ENCODE measurements at places on chromosomes 1 and 21.

DNA sequence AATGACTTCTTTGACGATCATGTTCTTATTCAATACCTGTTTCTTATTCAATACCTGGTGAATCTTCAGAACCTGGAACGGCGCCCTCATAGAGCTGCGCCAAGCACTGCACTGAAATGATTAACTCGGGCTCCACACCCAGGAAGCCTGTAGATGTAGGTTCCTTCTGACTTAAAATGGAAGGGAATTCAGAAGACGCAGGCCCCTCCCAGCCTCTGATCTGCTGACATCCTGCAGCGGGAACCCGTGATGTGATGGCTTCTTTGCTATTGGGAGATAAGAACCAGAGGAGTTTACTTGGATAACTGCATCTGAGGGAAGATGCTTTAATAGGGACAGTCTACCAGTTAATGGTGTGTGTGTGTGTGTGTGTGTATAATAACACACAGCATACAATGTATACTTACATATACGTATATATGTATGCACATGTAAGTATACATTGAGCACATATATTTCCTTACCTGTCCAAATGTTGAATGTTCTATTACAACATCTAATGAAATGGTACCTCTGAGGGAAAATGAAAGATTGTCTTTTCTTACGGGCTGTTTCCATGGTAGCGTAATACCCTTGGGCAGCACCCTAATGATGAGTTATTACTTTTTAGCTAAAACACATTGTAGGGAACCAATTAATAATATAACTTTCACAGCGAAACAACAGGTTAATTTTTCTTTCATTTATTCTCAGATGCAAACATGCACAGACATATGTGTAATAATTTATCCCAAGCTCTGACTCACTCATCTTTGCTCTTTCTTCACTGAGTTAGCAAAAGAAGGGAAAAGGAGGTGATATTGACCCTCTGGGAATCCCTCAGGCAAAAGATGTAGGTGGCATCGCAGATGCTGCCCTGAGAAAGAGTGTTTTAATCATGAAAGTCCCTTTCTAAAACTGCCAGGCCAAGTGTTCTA is 379.8 kb downstream of the SIPA1L2 start:
- no peak for DNase-seq

- no peak for DNase-seq
Observed at GRCh38 chr21:42646836-42647235, 6.6 kb upstream of the PDE9A start.

- DNase-seq: no peak
Observed at GRCh38 chr1:111116496-111116895, 23.4 kb downstream of the DRAM2 start.

GRCh38 chr1:61472876-61473275 is 252.1 kb downstream of the TM2D1 start:
- DNase-seq: no peak

- no peak for DNase-seq
Observed at GRCh38 chr1:24149866-24150233, 6.9 kb upstream of the IL22RA1 start.

DNA sequence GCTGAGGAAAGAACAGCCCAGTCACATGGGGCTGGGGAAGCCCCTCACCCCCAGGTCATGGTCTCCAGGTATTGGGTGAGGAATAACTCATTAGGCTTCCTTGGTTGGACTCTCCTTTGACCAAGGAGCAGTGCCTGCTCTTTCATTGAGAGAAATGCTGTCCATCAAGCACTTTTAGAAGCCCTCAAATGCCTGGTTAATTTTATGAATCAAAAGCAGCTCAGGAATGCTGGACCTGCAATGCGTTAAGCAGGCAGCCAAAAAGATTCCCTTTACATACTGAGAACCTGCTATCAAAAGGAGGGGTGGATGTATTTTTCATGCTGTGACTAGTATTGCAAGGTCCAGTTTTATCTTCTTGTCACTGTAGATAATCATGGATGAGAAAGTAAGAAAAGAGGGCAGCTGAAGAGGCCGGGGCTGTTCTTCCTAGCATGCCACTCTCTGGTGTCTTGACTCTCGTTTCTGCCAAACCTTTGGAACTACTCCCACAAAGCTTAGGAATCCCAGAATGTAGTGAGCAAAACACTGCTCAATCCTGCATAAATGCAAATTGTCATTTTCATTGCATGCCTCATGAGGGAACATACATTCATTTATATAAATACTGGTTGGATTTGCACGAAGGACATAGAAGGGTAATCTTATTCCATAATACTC is 2.1 kb upstream of the CD58 start:
- no peak for DNase-seq

DNA sequence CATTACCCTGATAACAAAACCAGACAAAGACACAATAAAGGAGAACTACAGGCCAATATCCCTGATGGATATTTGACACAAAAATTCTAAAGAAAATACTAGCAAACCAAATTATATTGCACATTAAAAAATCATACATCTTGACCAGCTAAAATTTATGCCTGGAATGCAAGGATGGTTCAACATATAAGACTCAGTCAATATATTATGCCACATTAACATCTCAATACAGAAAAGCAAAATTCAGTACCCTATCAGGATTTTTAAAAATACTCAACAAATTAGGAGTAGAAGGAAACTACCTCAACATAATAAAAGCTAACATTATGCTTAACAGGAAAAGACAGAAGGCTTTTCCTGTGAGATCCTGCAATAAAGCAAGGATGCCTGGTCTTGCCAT is 177.1 kb downstream of the MAGI3 start:
- DNase-seq: no peak

- no peak for DNase-seq
Observed at GRCh38 chr21:45330075-45330781, 42.5 kb upstream of the POFUT2 start.

- DNase-seq: no peak
Observed at GRCh38 chr21:35026617-35027562, 22.2 kb downstream of the RUNX1 start.

DNA sequence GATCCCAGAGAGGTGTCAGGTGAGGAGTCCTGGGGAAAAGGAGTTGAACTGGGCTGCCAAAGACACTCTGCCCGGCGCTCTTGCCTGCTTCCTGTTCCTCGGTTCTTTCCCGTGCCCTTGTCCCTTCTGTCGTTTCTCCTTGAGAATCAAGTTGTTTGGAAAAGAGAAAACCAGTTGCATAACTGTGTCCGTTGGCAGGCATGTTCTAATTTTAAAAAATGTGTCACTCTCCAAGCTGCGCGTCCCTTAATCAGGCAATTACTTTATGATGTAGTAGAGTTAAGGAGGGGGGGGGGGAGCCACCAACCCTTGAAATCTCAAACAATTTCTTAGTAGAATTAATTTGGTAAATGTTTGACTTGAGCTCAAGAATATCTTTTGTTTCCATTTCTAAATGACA is 105.9 kb upstream of the IGSF21 start:
- no peak for DNase-seq

GRCh38 chr1:234517110-234517802 is 38.3 kb upstream of the TARBP1 start:
- no peak for DNase-seq

DNA sequence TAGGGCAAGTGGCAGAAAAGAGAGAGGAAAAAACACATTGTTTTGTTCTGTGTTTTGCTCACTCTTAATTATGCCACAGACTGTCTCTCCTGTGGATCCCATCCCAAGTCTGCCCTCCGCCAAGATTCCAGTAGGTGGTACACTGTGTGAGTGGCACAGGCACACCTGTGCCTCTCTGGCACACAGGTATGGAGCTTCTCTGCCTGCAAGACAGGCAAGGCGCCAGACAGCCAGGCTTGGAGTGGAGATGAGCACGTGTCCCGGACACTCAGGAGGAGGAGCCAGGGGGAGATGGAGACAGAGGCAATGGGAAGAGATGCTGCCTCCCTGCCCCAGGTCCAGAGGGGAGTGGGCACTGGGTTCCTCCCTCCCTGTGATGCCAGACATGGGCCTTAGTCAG is 6.5 kb upstream of the GRIK3 start:
- no peak for DNase-seq

DNA sequence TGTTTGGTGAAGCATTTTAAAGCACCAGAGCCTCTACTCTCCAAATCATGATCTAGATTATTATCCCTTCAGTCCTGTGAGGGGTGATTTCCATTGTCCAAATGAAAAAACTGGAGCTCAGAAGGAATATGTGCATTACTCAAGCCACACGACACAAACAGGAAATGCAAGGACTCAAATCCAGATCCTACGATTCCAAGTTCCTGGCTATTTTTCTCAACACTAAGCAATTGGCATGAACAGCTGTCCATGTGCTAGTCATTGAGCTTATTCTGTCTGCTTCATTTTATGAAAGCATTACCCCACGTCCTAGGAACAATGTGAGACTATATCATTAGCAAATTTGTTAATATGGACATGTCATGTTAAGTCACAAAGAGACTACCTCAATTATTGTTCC is 273.1 kb upstream of the LYPLAL1 start:
- DNase-seq: no peak

DNA sequence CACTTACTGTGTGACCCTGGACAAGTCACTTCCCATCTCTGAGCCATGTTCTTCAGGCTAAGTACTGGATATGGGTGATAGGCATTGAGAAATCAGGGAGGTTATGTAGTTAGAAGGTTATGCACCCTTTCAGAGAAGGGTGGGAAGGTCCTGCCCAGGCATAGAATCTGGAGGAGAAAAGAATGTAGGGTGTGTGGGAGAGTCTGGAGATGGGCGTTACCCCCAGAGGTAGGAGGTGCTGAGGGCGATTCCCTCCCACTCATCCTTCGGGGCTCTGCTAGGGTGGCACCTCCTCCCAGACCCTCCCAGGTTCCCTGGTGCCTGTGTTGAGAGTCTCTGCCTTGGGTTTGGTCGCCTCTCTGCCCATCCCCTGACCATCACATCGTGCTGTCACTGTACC is 51.1 kb downstream of the IGSF21 start:
- DNase-seq: no peak

- DNase-seq: no peak
Observed at GRCh38 chr1:50989694-50990093, 19.6 kb downstream of the CDKN2C start.

- DNase-seq: no peak
Observed at GRCh38 chr1:77487631-77488030, 194.8 kb downstream of the ZZZ3 start.

DNA sequence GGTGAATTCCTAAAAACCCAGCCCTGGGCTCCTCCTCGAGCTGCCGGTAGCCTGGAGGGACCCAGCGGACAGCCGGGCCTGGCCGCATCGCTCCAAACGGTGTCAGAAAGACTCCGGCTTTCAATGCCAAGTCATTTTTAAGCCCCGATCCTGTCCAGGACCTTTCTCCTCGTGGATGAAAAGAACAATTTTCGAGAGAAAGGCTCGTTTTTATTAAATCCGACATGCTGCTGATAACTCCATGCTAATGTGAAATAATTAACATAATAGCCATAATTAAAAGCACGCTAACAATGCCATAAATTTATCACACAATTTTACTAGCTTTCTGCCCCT is 4.6 kb upstream of the FOXD3 start:
- no peak for DNase-seq

DNA sequence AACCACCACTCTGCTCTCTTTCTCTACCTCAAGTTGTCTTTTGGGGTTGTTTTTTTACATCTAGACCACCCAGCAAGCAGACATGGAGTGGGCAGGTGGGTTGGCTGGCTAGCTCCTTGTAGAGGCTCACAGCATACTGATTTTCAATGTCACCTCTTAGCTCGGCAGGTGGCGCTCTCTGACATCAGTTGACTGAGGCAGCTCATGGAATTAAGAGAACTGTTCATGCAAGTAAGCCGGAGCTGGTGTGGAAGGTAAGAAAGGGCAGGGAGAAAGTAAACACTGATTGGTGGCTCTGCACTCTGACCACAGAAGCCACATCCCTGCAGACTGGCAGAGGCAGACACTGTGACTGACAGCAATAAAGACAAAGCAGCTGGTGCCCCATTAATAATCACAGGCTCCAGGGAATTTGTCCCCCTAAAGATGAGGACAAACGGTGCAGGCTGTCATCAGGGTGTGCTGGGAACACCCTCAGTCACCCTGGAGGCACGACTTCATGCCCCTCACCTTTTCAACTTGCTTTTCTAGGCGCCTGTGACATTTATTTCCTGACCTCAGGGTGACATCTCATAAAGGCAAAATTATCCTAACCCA is 226.8 kb downstream of the LMX1A start:
- DNase-seq: peak; percentile 12

- DNase-seq: no peak
Observed at GRCh38 chr1:73801912-73802429, 396.0 kb downstream of the LRRIQ3 start.

GRCh38 chr1:155253208-155253607 is 2.1 kb downstream of the ENTREP3 start:
- no peak for DNase-seq

DNA sequence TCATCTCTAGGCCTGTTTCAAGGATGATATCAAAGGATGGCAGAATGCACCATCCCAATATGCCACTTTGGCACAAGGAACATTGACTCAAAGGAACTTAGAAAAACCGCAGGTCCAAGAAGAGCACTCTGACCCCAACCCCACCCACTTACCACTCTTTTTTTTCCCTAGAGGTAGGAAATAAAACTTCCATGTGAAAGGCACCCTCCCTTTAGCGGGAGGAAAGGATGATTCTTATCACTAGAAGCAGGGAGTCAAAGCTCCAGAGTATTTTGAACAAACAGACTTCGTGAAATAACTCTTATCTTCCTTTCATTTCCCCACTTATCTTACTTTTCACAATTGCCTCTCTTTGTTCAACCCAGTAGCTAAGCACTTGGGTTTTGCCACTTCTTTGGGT is 22.2 kb downstream of the PSMG1 start:
- DNase-seq: no peak

GRCh38 chr1:236868625-236869467 is 73.8 kb downstream of the MTR start:
- DNase-seq: no peak

- DNase-seq: no peak
Observed at GRCh38 chr1:7888248-7889081, 35.6 kb upstream of the UTS2 start.

DNA sequence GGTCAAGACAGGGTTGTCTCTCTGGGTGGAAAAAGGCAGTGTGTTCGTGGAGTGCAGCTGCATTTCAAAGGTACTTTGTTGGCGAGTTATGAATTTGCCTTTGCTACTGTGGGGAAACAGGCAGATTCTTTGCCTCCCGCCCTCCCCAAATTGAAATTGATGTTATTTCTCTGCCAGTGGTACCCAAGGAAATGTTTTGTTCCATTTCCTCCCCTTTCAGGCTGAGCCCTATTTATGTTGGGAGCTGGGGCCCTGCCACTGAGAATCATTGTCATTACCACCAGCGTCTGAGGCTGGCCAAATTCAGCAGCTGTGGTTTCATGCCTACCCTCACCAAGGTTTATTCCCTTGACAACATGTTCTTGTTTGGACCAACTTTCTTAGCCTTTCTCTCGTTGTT is 48.5 kb upstream of the OLIG2 start:
- peak; percentile 34 for DNase-seq

GRCh38 chr1:16191916-16192546 is 20.4 kb downstream of the ARHGEF19 start:
- DNase-seq: no peak

DNA sequence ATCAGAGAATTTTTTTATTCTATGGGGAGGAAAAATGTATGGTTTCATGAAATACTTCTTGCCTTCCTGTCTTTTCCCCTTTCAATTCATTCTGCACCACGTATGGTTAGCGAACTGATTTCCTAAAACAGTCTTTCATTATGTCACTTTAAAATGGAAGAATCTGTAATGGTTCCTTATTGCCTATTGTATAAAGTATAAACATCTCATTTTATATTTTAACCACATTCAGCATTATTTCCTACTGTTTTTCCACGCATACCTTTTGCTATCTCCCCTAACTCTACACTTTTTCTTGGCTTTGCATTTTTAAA is 232.3 kb upstream of the B3GALT2 start:
- DNase-seq: no peak
